Ecto neural progenitor cell (in vitro differentiated cells): ENCODE measurements at places on chromosomes 16 and 17.
A peak's percentile ranks its signal among the peaks of the same experiment; 100 is the strongest.

DNA sequence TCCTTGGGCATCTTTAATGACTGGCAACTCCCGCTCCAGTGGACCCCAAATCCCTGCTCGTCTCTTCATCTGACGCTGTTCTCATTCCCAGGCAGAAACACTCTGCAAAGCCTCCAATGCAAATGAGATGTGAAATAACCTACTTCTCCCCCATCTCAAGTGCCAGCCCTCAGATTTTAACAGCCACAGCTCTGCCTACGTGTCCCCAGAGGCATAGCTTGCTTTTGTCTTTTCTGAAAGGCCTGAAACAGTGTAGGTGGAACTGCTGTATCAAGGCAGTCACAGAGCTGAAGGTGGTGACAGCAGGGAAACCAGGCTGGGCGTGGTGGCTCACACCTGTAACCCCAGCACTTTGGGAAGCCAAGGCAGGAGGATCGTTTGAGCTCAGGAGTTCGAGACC is 14.7 kb downstream of the RPH3AL start:
- peak; percentile 34 for DNase-seq

- no peak for DNase-seq
Observed at GRCh38 chr16:10984509-10984908, 40.1 kb downstream of the CLEC16A start.

DNA sequence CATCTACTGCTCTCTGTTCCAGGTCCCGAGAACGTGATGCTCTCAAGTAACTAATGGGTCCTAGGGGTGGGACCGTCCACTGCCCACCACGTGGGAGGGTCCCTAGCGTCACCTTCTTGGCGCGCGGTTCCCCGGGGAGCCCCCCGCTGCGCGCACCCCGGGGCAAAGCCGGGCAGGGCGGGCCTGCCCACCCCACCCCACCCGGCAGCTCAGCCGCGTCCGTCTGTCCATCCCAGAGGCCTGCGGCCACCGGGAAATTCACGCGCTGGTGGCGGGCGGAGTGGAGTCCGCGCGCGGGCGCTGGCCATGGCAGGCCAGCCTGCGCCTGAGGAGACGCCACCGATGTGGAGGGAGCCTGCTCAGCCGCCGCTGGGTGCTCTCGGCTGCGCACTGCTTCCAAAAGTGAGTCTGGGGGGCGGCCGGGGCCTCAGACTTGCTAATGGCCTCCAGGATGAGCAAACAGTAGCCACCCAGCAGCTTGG is 494 bp downstream of the PRSS41 start:
- DNase-seq: no peak

DNA sequence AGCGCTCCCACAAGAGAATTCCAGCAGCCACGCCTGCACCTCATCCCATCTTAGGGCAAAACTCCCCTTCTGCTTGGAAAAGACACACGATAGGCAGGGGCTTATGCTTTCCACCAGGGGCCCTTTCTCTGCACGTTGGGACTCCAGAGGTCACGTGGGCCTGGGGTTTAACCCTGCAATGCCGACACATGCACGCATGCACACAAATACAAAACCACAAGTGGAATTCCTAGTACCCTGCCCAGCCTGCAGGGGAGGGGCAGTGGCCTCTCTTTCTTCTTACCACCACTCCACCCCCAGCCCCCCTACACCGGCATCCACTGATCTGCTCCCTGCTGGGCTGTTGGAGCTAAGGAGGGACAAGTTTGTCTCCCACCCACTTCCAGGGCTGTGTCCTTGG is 16.8 kb upstream of the CCDC182 start:
- peak; percentile 70 for DNase-seq

- DNase-seq: no peak
Observed at GRCh38 chr16:1108299-1109252, 12.5 kb upstream of the C1QTNF8 start.

DNA sequence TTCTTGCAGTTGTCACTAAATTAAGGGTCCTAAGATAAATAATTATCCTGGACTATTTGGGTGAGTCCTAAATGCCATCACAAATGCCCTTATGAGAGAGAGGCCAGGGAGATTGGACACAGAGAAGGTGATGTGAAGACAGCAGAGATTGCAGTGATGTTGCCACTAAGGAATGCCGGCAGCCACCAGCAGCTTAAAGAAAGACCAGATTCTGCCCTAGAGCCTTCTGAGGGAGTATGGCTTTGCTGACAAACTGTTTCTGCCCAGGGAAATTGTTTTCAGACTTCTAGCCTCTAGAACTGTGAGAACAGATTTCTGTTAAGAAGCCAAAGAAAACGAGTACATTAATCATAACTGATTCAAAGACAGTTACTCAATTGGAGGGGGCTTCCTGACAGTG is 10.0 kb upstream of the ZNF23 start:
- no peak for DNase-seq

- DNase-seq: no peak
Observed at GRCh38 chr16:80208015-80208414, 332.8 kb upstream of the DYNLRB2 start.

DNA sequence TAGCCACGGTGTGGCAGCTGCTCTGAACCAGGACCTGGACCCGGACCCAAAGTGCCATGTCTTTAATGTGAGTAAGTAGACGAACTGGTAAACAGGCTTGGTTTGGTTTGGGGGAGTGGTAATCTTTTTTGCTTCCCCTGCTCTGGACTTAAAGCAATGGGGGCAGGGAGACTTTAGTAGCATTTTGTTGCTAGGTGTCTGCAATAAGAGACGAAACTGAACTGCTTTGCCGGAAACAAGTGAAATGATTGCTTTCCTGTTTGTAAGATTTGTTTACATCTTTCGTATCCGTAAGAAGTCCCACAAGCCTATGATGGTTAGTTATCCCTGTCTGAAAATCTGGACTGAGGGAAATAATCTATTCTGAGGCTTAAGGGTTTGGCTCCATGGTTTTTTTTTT is 21.5 kb downstream of the PRCD start:
- no peak for DNase-seq

DNA sequence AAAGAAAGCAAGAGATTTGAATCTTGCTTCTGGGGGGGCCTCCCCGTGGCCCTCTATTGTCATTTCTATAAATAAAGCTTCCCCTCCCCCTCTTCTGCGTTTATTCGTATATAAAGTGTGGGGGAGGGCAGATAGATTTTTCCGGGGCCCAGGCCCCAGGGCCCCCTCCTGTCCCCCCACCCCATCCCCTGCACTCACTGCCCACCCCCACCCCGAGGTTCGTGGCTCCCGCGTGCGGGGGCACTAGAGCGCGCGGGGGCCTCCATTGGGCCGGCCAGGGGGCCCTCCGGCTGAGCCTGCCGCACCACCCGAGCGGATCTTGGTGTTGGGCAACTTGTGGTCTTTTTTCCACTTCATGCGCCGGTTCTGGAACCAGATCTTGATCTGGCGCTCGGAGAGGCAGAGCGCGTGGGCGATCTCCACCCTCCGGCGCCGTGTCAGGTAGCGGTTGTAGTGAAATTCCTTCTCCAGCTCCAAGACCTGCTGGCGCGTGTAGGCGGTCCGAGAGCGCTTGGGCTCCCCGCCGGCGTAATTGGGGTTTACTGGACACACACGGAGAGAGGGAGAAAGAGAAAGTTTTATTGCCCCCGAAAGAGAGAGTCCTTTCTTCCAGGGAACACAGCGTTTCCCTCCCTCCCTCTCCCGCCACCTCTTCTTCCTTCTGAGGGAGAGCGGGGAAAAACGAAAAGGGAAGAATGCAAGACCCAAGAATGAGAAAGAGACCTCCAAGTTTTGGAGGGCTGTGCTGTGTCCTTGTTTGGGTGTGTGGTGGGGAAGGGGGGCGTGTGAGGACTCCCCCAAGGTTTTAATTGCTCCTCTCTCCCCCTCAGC is 1.5 kb downstream of the HOXB4 start:
- no peak for DNase-seq

DNA sequence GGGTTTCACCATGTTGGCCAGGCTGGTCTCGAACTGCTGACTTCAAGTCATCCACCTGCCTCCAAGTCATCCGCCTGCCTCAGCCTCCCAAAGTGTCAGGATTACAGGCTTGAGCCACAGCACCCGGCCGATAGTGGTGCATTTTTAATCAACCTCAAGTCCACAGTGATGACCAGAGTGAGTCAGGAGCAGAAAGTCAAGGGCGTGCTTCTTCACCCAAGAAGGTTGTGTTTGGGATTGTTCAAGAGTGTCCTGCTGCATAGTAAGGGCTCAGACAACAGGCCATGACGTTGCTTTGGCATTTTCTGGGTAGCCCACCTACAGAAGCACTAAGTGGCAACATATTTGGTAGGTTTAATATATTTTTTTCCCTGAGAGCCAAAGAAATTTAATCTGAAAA is 108.3 kb upstream of the FAM20A start:
- no peak for DNase-seq

DNA sequence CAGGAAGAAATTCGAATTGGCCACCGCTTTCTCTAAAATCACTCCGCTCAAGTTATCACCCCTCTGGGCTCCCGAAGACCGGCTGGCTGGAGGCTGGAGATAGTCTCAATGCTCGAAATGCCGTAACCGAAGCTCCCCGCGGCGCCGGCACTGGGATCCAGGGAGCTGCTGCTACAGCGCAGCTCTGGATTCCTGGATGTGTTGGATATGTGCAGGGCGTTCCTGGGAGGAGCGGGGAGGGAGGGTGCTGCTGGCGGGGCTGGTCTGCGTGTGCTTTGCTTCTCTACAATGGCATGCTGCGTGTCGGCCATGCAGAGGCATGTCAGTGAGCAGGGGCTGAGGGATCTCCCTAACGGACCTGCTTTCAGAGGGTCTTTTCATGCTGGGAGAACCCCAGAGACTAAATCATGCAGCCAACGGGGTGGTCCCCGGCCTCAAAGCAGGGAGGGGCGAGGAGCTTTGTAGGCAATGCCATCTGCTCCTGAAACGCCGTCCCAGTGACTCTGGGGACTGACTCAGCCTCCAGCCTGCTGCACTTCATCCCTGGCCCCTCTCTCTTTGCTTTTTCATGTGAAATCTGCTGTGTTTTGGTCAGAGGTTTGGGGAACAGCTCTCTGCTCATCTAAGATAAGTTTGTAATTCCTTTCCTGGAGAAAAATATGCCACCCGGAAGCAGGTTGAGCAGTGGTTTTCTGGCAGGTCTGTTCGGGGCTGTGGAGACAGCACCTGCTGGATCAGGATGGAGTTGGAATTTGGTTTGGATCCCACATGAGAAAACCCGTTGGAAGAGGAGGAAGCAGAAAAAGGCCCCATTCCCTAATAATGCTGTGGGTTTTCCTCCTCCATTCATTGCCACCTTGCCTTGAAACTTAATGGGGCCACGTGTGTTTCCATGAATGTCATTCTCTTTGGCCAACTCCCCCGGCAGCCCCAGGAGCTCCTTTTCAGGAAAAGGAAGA is 311.4 kb downstream of the SEC14L1 start:
- DNase-seq: peak; percentile 89

DNA sequence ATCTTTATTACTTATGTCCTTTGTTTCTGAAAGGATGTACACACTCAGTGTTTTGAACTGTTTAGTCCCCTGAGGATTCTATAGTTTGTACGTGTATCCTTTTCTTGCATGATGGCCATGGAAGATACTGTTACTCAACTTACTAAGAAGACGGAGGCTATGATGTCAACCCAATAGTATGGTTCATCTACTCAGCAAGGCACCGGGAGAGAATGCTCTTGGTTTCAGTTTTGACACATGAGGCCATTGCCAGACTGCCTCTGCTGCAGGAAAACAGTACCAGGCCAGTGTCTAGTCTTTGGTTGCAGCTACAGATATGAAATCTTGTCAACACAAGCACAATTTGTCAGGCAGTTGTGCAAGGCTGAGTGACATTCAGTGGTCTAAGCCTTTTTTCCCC is 134.5 kb downstream of the MRTFB start:
- no peak for DNase-seq

GRCh38 chr16:46717692-46718091 is 28.2 kb downstream of the ORC6 start:
- no peak for DNase-seq

- DNase-seq: no peak
Observed at GRCh38 chr17:81317961-81318605, 23.0 kb upstream of the SLC38A10 start.

DNA sequence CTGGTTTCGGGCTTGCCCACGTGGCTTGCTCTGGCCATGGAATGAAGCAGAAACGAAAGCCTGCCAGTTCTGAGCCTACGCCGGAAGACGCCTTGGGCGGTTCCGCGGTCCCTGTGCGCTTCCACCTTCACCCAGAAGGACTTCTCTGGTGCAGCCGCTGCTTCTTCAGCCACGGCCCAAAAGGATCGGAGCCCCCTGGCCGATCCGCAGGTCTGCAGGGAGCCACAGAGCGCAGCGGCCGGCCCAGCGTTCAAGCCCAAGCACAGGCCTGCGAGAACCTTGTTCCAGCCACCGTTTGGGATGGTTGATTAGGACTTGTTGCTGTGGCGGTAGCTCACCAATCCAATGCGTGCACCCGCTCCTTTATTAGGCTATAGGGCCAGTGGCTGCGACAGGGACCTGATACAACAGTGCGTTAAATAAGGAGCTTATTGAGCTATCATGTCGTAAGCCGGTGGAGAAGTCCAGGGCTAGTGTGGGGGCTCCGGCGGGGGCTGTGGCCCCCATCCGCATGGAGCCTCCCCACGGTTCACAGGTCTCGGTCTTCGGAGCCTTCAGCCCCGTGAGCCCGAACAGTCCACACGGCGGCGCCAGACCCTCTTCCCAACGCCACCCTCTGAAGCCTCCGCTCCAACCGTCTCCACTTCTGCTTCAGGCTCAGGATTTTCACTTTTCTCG is 10.2 kb upstream of the MPP2 start:
- DNase-seq: peak; percentile 84

GRCh38 chr16:2005646-2006045 is 4.0 kb downstream of the ZNF598 start:
- DNase-seq: no peak

DNA sequence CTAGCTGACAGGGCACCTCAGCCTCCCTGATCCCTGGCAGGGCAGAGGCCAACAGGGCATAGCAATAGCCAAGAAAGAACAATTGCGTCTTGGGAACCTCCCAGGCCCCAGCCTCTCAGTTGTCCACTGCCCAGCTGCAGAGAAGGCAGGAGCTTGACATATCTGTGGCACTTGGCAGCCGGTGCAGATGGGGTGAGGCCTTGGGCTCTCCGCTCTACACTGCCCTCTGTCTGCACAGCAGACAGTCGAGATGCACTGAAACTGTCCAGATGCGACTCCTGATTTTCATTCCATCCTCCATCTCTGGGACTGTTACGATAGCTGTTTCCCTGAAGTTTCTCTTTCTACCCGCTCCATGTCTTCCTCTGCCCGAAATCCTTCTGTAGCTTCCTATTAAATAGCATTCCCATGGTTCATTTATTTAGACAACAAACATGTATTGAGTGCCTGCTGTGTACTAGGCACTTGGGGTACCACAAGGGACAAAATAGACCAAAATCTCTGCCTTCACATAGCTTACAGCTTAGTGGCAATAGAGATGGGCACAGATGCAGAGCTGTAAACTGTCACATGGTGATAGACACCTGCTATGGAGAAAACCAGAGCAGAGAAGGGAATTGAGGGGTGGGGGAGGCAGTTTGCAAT is 3.3 kb downstream of the POLR3E start:
- peak; percentile 60 for DNase-seq

- DNase-seq: no peak
Observed at GRCh38 chr17:57755480-57756070, 10.5 kb upstream of the CCDC182 start.
